ENCODE measurements at places on chromosomes 12 and 14.

GRCh38 chr14:45112896-45113781 lies 21.1 kb downstream of the FKBP3 start:
- DNase-seq, result no peak

- DNase-seq, result no peak
Measured at GRCh38 chr14:31926123-31926522, 151.0 kb upstream of the ARHGAP5 start.

DNA sequence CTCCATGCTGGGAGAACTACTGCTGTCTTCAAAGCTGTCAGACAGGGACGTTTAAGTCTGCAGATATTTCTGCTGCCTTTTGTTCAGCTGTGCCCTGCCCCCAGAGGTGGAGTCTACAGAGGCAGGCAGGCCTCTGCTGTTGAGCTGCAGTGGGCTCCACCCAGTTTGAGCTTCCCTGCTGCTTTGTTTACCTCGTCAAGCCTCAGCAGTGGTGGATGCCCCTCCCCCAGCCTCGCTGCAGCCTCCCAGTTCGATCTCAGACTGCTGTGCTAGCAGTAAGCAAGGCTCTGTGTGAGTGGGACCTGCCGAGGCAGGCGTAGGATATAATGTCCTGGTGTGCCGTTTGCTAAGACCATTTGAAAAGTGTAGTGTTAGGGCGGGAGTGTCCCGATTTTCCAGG lies 31.4 kb upstream of the RFX4 start:
- DNase-seq, result no peak

- no peak for DNase-seq
Measured at GRCh38 chr14:78222746-78223145, 52.6 kb downstream of the NRXN3 start.

GRCh38 chr14:96497087-96497486 lies 5.1 kb upstream of the PAPOLA start:
- no peak for DNase-seq

DNA sequence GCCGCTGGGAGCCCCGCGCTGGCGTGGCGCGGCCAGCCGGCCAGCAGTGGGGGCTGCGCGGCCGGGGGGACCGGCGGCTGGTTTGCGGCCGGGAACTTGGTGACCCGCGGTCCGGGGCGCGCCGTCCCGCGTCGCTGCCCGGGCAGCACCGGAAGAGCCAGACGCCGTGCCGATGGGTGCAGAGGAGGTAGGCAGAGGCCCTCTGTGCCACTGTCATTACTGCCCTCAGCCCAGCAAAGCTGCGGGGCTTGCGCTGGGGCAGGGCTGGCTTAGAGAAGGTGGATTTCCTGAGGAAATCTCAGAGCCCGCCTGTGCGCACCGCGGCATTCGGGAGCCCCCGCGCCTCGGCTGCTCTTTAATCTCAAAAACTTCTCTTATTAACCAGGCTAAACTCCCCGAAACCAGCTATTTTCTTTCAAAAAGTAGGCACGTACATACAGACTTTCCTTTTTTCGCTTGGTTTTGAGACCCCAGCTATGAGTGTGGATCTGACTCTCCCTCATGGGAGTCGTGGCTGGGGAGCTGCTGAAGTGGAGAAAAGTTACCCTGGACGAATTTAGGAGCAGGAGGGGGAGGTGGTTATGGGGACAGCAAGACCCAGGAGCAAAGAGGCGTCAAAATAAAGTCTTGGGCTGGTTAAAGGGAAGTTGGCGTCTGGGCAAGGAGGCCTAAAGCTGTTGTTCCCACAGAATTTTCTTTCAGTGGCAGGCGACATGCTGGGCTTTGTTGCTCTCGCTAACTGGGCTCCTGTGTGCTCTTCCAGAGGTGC lies 802 bp downstream of the SUSD6 start:
- DNase-seq, result peak; percentile 57

GRCh38 chr14:60935319-60935718 lies 45.6 kb downstream of the TRMT5 start:
- no peak for DNase-seq

DNA sequence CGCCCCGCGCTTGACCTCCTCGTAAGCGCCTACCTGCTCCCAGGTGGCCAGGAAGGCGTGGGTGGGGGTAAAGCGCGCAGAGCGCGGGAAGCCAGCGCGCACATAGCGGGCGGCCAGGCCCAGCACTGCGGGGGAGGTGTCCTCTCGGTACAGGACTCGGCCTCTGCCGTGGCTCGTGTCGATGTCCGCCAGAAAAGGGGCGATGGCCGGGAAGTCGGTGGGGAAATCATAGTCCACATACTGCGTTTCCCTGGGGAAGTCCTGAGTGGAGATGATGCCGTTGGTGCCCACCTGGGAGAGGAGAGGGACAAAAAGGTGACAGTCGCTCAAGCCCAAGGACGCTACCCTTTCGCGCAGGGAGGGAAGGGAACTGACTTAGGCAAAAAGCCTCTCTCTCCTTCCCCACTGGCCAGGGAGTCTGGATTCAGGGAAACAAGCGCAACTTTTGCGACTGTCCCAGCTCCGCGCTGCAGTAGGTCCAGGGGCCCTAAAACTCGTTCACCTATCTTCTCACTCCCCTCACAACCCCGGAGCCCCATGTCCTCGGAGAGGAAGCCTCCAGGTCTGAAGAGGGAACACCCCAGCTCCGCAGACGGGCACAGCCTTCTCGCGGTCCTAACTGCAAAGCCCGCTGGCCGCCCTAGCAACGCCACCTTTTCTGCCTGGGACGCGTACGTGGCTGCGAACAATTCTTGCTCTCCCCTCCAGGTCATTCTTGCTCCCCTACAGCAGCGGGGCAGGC lies 815 bp downstream of the NID2 start:
- peak; percentile 19 for DNase-seq

DNA sequence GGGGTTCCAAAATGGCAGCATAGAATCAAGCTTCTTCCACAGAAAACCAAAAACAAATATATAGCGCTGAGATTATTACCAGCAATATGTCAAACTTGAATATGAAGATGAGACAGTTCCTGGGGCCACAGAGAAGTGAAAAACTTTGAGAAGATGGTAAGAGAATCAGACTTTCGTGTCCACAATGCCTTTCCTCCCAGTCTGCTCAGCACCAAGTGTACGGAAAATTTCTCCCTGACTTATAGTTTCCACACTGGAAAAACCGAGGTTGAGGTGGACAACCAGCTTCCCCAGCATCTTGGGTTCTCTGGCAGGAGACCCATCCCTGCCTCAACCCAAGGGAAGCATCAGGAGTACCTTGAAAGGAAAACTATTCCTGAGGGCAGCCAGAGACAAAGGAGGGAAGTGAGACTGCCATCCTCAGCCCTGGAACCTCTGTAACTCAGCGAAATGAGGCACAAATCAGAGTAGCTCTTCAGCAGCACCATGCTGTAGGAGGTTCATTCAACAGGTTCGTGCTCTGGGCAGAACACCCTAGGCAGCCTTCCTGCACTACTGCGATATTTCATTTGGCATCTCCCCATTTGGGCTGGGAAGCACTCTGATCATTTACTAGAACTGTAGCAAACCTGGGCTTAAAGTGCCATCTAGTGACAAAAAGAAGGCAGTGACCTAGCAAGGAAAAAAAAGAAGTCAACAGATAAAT lies 52.4 kb upstream of the CAPRIN2 start:
- peak; percentile 22 for DNase-seq

GRCh38 chr14:36019126-36019525 lies 157.4 kb downstream of the PTCSC3 start:
- DNase-seq, result no peak

Data from activated T-cell treated with anti-CD3 and anti-CD28 coated beads, Interleukin-2, amount 50 U/mL, for 1 hour (primary cell).